ENCODE measurements at places on chromosomes 16 and 17.

DNA sequence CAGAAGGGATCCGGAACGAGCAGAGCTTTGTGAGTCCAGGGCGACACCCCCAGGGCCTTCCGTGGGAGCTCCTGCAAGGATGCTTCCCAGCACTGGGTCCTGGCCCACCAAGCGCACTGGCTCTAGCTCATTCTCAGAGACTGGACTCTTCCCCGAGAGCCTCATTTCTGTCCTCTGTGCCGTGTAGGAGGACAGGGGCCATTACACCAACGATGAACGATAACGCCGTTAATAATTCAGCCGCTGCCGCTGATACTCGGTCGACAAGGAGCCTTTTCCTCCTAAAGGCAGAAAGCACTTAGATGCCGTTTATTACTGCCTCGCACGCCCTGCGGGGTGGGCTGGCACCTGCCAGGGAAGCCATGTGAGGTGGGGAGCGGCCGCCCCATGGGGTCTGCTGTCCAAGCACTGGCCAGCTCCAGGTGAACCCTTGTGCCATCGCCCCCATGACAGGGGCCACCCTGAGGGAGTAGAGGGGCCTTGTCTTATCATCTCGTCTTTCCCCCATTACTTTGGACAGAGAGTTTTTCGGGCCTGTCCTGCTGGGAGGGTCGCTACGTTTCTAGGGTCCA is 33.5 kb downstream of the TBC1D16 start:
- no peak for DNase-seq

- DNase-seq = no peak
Measured at GRCh38 chr17:39462631-39463375, 1.5 kb downstream of the CDK12 start.

GRCh38 chr17:28657756-28658155 is 4.0 kb downstream of the SDF2 start:
- no peak for DNase-seq

- DNase-seq = peak; percentile 84
Measured at GRCh38 chr17:7888184-7888920, at the start of gene CHD3. CHD3 (plus strand) TSS chr17:7888789; CDS start chr17:7889001, 212 bp downstream.

GRCh38 chr17:38738007-38738662 is 8.0 kb downstream of the CISD3 start:
- no peak for DNase-seq

DNA sequence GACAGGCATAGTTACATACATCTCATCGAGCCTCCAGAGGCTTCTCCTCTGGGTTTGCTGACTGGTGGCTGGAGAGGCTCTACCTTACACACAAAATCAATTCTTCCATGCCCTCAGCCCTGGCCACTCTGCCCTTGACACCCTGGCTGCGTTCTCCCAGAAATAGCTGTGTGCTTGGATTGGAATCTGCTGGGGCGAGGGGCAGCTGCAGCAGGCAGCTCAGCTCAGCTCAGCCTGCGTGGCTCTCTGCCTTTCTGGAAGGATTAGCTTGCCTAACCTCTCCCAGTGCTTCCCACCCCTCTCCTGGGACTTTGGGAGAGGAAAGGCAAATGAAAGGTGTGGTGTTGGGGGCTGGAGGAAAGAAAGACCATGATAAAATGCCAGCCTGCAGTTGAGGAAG is 216.1 kb downstream of the ENGASE start:
- DNase-seq = no peak

- no peak for DNase-seq
Measured at GRCh38 chr17:60155427-60155814, 5.6 kb downstream of the CA4 start.

- DNase-seq = no peak
Measured at GRCh38 chr17:77916703-77917481, 41.6 kb upstream of the TNRC6C start.

- DNase-seq = no peak
Measured at GRCh38 chr17:75289832-75290337, 652 bp upstream of the SLC25A19 start.

- DNase-seq = no peak
Measured at GRCh38 chr16:69435977-69436820, 11.8 kb downstream of the CYB5B start.

DNA sequence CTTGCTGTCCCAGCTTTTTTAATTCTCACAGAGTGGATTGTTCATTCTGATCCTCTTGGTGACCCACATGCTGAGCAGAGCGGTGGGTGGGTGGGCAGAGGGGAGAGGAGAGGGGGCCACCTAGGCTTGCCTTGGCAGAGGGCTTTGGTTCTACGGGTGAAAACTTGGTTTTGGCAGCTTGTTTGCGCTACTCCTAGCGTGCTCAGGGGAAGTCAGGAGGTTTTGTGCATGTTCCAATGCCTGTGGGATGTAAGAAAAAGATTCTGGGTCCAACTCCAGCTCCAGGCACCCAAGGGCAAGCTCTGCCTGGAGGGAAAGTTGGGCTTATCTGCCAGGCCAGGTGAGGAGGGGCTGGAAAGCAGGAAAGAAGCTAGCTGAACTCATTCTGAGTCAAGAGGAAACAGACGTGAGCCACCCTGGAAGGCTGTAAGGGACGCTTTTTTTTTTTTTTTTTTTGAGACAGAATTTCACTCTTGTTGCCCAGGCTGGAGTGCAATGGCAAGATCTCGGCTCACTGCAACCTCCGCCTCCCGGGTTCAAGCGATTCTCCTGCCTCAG is 169.1 kb downstream of the WSCD1 start:
- DNase-seq = no peak

- DNase-seq = no peak
Measured at GRCh38 chr16:56888806-56889205, 23.8 kb downstream of the SLC12A3 start.

DNA sequence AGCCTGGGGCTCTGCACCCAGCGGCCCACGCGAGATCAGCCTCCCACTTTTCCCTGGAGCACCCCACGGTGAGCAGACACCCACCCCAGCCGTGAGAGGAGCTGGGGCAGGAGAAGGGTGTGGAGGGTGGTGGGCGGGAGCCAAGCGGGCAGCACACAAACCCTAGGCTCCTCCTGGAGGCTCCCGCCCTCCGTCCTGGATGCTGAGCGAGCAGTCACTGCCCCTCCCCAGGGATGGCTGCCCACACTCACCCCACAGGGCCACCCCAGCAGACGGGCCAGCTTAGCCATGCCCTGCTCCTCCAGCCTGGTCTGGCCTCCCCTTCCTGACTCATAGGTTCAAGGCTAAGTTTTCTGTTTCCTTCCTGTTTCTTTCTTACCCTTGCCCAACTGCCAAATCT is 15.7 kb upstream of the ABCC3 start:
- DNase-seq = no peak

- peak; percentile 93 for DNase-seq
Measured at GRCh38 chr17:45171338-45172231, 9.9 kb downstream of the HEXIM2 start.

GRCh38 chr16:21663889-21664647 is at the start of gene OTOA:
OTOA (plus strand) TSS chr16:21663968; CDS start chr16:21678515, 14,547 bp downstream.
- DNase-seq = no peak

DNA sequence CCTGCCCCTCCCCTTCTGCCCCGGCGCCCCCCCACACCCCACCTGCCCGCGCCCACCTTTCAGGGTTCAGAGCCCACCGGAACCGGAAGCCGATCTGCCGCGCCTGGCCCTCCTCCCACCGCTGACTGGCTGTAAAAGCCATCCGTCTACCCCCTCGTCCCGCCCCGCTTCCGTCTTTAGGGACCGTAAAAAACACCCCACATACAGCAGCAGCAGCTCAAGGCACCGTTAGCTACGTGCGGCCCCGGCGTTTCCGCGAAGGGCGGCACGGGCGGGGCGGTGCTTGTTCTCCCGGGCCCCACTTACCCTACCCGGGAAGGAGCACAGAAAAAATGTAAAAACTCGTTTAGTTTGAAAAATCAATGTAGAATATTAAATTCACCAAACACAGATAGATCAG is at the start of gene MRPL28:
Gene MRPL28 (minus strand): TSS at position 96 of the 400 bp plus-strand sequence. CDS start 320 bp downstream, outside the sequence.
- peak; percentile 86 for DNase-seq

GRCh38 chr17:29155227-29155965 is 24.8 kb downstream of the MYO18A start:
- peak; percentile 90 for DNase-seq

DNA sequence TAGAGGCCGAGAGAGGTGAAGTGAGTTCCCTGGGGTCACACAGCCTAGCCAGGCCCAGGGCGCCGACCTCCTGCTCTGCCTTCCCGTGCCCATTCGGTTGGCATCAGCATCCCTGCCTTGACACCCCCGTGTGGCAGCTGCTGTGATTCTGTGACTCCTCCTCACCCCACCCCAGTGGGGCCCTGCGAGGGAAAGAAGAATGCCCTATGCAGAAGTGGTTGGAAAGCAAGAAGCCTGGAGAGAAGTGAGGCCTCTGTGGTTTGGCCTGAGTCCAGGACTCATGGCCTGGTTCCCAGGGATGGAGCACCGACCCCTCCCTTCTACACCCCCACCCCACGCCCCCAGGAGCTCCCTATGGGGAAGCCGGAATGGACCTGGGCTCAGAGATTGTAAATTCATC is 296.2 kb downstream of the SEC14L1 start:
- DNase-seq = no peak

DNA sequence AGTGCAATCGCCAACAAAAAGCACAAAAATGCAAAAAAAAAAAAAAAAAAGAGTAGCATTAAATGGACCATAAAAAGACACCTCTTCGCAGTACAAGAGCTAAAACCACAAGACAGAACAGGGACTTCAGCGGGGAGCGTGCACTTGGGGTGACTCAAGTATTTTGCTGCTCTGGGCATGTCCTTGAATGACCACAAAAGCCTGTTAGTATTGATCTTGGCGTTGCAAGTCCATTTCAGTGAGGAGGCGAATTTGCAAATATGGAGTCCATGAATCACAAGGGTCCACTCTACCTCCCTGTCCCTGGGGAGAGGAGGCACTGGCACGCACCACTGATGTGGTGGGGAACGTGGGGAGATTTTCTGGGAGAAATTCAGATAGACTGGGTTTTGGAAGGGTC is 78.9 kb downstream of the CNGB1 start:
- no peak for DNase-seq

GRCh38 chr17:79017546-79018369 is 6.2 kb upstream of the C1QTNF1 start:
- peak; percentile 61 for DNase-seq

DNA sequence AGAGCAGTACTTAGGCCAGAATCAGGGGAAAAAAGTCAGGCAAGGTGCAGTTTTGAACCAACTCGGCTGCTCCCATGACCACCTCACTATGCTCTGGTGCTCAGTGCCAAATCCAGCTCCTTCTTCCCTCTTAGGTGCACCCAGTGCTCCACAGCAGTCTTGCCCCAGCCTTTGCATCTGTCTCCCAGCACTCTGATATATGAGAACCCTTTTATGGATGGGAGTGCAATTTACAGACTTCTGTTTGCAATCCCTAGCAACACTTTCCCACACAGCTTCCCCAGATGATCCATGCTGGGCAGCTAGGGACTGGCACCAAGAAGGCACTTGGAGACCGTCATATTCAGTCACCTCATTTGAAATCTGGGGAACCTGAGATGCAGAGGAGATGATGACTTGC is 267.9 kb upstream of the CCL2 start:
- no peak for DNase-seq

DNA sequence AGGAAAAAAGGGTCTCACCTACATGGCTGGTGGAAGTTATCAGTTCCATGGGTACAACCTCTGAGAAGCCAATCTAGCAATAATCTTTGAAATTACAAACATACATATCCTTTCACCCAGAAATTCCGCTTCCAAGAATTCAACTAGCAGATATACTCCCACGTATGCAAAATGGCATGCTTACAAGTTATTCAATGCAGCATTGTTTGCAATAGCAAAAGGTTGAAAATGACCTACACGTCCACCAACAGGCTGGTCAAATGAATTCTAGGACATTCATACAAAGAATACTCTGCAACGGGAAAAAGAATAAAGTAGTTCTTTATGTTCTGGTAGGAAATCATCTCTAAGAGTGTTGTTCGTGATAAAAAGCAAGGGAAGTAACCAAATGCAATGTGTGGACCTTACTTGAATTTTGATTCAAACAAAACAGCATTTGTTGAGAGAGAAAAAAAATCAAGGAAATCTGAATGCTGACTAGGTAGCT is 63.7 kb upstream of the NLK start:
- DNase-seq = no peak

GRCh38 chr17:10278218-10278617 is 79.8 kb upstream of the GAS7 start:
- no peak for DNase-seq

DNA sequence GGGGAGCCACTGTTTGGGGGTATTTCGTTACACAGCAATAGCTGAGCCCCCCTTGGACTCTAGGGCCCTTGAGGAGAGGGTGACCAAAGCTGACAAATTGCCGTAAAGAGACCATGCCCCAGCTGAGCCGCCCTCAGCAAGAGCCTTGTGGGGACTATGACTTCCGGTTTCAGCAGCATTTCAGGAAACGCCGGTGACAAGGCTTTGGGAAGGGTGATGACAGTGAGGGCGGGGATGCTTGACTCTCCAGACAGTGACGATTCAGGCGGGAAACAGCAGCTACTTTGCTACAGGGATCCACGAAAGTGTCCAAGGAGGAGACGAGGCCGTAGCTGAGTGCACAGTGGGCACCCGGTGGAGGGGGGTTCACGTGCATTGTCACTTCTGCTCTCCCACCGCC is 360.8 kb downstream of the C16orf95 start:
- no peak for DNase-seq

DNA sequence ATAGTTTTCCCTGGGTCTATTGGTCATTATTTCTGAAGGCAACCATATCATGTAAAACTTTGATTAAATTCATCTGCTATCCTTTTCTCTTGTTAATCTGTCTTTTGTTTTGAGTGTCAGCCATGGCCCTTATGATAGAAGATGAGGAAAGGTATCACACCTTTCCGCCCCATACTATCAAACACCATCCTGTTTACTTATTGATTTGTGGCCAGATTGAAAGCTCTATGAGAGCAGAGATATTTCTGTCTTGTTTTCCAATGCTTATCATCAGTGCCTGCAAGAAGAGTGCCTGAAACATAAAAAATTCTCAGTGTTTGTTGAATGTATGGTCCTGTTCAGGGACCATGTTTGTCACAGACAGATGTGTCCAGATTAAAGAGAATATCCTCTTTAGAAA is 22.6 kb upstream of the DHX8 start:
- no peak for DNase-seq

DNA sequence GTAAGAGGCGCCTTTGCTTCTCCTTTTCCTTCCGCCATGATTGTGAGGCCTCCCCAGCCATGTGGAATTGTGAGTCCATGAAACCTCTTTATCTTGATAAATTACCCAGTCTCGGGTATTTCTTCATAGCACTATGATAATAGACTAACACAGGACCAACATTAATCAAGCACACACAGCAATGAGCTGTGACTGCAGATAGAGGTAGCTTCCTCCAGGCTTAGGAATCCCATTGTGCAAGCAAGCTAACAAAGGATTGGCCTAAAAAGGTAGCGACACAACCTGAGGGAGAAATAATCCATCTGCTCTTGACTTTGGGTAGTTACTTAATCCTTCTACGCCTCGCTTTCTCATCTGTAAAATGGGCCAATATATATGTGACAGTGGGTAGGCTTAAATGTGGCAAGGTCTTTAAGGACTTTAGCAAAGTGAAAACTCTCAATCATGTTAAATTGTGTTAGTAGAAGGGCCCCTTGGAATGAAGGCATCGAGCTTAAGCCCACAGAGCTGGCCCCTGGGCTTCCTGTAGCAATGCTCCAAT is 393.6 kb downstream of the SOX9 start:
- DNase-seq = no peak

GRCh38 chr16:1706386-1707192 is 594 bp downstream of the MAPK8IP3 start:
- no peak for DNase-seq

- DNase-seq = no peak
Measured at GRCh38 chr17:32259586-32259985, 6.0 kb upstream of the RHBDL3 start.

GRCh38 chr17:29726715-29727252 is 104.1 kb upstream of the CORO6 start:
- DNase-seq = no peak

GRCh38 chr16:89074803-89075688 is 18.6 kb upstream of the ACSF3 start:
- DNase-seq = no peak
